ENCODE measurements at places on chromosomes 6 and 20.

DNA sequence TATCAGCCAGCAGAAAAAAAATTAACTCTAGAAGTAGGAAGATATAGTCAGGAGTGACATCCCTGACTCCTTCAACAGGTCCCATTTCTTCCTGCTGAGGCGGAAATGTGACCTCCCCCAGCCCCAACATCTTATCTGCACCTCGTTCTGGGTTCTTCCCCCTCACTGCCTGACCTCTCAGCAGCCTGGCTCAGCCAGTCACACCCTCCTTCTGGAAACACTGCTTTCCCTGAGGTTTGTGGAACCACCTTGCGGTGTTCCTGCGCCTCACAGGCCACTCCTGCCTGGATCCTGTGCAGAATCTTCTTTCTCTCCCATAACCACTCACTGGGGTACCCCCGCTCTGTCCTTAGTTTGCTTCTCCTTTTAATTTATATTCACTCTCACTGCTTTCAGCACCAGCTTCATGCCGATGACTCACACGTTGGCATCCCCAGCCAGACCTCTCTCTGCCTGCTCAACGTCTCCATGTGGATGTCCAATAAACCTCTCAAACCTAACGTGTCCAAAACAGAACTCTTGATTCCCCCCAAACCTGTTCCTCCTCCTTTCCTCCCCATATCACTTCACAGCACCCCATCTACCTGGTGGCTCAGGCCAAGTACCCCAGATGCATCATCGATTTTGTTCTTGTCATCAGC is 222.8 kb upstream of the PLN start:
- no peak for DNase-seq

DNA sequence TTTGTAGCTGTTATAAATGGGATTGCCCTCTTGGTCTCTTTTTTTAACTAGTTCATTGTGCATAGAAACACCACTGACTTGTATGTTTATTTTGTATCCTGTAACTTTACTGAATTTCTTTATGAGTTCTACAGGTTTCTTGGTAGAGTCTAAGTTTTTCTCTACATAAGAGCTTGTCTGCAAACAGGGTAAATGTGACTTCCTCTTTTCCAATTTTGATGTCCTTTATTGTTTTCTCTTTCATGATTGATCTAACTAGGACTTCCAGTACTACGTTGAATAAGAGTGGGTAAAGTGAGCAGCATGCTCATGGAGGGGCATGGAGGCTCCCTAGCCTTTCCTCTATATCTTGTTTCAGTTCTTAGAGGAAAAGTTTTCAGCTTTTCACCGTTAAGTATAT is 3.0 kb upstream of the WFDC10A start:
- DNase-seq, result no peak

DNA sequence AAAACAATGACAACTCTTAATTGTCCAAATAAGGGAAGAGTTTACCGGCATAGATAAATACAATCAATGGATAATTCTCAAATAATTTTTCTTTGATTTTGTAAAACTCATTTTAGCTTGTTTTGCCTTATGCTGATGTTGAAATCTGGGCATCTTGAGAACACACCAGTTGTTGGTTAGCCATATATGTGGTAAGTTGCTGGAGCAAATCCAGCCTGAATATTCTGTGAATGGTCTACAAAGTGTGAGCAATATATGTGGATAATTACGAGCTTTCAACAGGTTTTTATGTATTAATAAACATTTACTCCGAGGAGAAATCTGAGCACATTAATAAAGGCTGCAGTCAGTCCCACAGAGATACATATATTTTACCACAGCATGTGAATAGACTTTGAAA is 423.6 kb downstream of the BCKDHB start:
- no peak for DNase-seq

GRCh38 chr6:130381459-130382380 is 15.9 kb downstream of the TMEM200A start:
- DNase-seq, result no peak

DNA sequence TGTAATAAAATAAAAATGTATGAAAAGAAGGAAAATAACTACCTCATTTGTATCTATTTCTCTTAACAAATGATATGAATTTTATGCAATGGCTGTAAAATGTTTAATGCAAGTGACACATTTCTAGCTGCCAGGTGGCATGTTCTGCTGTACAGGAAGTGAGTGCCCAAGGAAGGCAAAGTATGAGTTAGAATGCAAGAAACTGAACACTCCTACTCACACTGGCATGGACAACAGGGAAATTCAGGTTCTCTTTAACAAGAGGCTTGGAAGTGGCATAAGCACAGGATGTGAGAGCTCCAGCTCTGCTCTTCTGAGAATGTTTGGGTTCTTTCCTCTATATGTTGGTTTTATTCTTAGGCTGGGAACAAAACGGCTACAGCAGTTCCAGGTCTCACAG is 20.4 kb upstream of the LAMA4 start:
- no peak for DNase-seq
